ENCODE measurements at places on chromosomes 1 and 21.

DNA sequence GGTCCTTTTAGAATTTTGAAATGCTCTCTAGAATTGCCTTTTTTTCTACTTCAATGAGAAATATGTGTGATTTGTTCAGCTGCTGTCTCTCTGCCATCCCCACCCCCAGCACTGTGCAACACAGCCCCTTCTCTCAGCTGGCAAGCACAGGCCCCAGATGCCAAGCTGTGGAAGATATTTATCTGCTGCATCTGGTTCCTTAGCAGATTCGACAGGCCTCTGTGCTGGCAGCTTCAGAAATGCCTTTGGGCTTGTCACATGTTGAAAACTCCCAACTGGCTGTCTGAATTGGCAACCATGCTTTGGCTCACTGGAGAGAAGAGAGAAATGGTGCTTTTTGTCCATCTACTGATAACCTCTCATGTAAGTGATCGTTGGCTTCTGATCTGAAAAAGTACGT, 206.7 kb upstream of the C1orf87 start:
- DNase-seq: no peak

- DNase-seq: no peak
Measured at GRCh38 chr1:39359028-39359570, 132.3 kb upstream of the BMP8A start.

DNA sequence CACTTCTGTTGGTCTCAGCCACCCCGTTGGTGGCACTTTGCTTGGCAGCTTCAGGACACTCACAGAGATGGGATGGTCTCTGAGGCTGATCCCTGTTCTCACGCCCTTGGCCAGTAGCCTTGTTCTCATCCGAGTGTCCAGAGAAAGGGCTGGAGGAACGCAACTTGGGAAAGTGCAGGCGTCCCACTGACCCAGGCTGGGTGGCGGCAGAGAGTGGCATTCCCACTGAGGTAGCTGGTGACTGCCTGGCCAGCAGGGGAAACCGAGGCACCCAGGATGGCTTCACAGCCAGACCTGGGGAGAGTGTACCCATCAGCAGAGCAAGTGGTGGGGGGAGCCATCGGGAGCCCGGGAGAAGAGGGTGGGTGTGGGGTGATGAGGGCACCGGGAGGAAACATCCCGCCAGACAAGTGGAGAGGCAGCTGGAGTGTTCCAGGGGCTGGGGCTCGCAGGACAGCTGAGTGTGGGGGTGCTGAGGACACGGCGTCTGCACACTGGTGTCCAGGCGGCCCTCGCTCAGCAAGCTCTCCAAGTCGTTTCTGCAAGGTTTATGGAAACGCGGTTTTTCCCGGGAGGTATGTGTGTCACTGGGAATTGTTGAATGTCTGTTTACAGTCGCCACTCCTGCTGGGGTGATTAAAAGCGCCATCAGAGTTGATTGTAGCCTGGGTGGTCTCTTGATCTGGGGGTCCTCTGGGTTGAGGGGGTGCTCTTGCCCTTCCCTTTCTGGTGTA, 97.8 kb downstream of the SIK1 start:
- DNase-seq: no peak

GRCh38 chr1:82818586-82818985, 1017.9 kb downstream of the ADGRL2 start:
- DNase-seq: no peak

- peak; percentile 28 for DNase-seq
Measured at GRCh38 chr1:183543619-183544204, 46.5 kb downstream of the NCF2 start.

Data from GDM1 (cell line).